ENCODE measurements at places on chromosomes 5 and 9.

- no peak for DNase-seq
Measured at GRCh38 chr5:97420646-97421045, 237.6 kb upstream of the RIOK2 start.

GRCh38 chr5:53151713-53152458, 42.3 kb upstream of the MOCS2 start:
- DNase-seq = no peak

- no peak for DNase-seq
Measured at GRCh38 chr9:82254646-82255367, 266.2 kb downstream of the SPATA31D1 start.

DNA sequence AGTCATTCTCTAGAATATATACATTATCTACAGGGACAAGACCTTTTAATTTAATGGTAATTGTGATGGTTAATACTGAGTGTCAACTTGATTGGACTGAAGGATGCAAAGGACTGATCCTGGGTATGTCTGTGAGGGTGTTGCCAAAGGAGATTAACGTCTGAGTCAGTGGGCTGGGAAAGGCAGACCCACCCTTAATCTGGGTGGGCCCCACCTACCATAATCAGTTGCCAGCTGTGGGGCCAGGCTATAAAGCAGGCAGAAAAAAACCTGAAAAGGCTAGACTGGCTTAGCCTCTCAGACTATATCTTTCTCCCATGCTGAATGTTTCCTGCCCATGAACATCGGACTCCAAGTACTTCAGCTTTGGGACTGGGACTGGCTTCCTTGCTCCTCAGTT, 112.2 kb upstream of the SMC2 start:
- DNase-seq = no peak

DNA sequence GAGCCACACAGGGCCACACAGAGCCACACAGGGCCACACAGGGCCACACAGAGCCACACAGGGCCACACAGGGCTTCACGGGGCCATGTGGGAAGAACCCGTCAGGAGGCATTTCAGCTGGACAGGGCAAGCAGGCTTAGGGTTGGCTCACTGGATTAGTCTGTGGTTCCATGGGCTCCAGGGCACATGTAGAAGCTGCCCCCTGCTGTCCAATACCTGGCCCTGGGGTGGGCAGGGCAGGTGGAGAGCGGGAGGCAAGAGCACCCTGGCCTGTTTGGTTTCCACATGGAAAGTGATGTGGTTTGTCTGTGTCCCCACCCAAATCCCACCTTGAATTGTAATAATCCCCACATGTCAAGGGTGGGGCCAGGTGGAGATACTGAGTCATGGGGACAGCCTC, 16.4 kb upstream of the LPCAT1 start:
- peak; percentile 26 for DNase-seq

DNA sequence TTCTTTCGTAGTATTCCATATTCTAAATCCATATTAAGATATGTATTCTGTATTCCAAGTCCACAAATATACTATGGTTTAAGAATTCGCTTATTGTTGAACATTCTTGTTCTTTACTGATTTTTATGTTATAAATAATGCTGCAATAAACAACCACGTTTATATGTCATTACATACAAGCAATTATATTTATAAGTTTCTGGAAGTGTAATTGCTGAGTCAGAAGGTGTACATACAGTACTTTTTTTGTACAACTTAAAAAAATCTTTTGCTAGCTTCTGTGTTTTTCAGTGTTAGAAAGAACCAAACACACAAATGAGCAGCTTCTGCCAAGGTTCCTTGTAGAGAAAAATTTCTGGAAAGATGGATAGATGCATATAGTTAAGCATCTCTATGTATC, 48.6 kb upstream of the TNFAIP8 start:
- DNase-seq = no peak

- DNase-seq = peak; percentile 9
Measured at GRCh38 chr5:141811287-141812155, 66.7 kb downstream of the PCDH1 start.

DNA sequence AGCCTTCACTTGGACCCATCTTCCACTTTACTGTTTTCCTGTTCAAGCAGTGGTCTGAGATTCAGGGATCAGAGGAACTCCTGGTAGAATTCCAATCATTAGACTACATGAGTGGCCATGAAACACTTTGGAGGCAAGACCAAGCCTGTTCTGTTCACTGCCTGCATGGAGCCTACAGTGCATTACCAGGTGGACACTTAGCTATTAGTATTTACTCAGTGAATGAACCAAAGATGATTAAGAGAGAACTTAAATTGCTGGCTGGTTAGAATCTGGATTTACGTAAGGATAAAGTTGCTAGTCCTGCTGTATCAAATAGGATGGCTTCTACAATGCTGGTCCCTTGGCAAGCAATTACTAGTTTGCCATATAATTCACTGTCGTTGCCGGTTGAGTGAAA, 245.5 kb downstream of the ARRDC3 start:
- DNase-seq = no peak

GRCh38 chr5:52842111-52842510, 54.4 kb downstream of the ITGA1 start:
- DNase-seq = no peak

- no peak for DNase-seq
Measured at GRCh38 chr5:154042766-154043165, 4.0 kb downstream of the MFAP3 start.

DNA sequence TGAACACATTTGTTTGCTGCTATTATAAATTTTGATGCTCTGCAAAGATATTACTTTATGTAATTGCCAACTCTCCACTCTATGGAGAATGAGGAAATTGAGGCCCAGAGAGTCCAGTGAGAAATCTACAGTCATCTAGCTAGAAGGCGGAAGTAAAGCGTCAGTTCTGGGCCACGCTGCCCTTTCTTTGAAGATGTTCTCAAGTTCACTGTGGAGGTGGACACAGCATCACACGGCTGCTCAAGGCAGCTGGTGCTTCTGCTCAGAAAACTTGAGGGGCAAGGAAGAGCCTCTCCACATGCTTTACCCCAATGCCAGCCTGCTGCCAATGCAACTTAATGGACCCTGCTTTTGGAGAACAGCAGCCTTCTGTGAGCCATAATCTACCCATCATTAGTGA, 96.3 kb downstream of the TTLL11 start:
- no peak for DNase-seq
